ENCODE measurements at places on chromosomes 12 and 14.

DNA sequence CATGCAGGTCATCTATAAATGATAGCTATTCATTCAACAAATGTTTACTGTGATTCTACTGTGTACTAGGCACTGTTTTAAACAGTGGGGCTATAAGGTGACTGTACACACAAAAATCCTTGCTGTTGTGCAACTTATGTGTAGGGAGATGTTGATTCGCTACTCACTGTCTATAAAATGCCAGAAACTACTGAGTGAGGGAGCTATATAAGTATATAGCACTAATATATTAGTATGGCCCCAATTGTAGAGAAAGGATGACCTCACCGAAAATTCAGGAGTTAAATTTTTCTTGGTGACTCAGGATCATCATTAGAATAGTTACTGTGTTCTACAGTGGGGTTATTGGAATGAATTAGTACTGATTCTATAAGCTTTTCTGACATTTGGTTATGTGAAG, 117.4 kb downstream of the TGFB3 start:
- no peak for DNase-seq

DNA sequence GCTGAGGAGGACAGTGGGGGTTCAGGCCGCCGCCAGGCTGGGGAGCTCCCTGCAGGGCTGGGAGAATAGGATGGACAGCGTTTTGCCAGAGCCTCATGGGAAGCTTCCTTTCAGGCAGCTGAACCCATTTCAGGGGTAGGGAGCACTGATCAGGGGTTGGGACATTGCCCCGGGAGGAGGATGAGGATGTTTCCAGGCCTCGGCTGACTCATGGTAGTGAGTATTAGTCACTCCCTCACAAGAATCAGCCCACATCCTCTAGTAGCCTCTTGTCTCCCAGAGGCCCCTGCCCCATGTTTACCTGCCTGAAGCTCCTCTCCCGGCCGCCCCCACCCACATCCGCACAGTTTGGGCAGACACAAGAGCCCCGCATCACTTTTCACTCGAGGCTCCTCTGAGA, 89.8 kb downstream of the ZFP36L1 start:
- no peak for DNase-seq

DNA sequence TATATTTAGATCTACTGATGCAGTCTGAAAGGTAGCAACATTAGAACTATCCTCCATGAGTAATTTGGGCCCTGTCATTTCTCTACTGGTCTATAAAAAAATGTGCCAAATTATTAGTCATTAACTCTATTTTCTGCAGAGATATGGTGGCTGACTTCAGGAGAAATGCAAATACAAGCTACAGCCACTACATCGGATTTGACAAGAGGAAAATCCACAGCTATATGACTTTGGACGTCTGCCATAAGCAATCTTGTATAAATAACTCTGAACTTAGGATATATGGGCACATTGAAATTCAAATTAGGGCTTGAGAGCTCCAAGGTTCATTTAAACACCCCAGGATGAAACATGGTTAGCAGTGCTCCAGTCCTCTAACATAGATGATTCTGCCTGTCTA, 983.0 kb upstream of the LRFN5 start:
- no peak for DNase-seq

DNA sequence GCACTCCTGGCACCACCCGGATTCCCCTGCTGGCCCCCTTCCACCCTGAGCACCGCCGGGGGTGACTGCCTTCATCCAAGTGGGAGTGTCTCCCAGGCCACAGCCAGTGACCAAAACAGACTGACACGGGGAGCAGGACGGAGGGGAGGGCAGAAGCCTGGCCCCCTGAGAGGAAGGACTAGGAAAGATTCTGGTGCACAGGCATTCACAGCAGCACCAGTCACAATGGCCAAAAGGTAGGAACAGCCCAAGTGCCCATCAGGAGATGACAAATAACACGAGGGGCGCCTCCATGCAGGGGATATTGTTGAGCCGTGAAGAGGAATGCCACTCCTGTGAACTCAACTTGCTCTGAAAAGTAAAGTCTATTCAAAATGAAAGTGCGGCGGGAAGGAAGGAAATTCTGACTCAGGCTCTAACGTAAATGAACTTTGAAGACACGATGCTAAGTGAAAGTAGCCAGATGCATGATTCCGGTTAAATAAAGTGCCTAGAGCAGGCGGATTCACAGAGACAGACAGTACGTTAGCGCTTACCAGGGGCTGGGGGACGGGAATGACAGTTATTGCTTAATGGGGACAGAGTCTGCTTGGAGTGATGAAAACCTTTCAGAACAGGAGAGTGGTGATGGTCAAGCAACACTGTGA, 146.1 kb upstream of the NCOR2 start:
- DNase-seq, result peak; percentile 46

GRCh38 chr12:56980268-56980667, 22.9 kb upstream of the RDH16 start:
- no peak for DNase-seq

Measured in activated B cell treated with CpG ODN at 0.5 μM for 24 hours (primary cell).